ENCODE measurements at places on chromosomes 13 and 19. TPM values are rescaled to one million over a fixed set of nuclear protein-coding genes. Genes with fewer than 3 reads are reported as not detected.

The BEST2 gene
- total RNA-seq: not detected

The STOML3 gene
- total RNA-seq: not detected

The KLF5 gene
- 5.9 TPM for total RNA-seq

The ZNF587 gene
- total RNA-seq: 12.7 TPM

The CCDC124 gene
- 101 TPM for total RNA-seq

The THSD1 gene
- total RNA-seq: 8.6 TPM

The YJEFN3 gene
- total RNA-seq: 0.51 TPM

The DOCK6 gene
- 52.5 TPM for total RNA-seq

The KIR2DL3 gene
- not detected for total RNA-seq

The ZNF91 gene
- total RNA-seq: 21.8 TPM

The SEMA6B gene
- 0.49 TPM for total RNA-seq

The MISP gene
- 7.0 TPM for total RNA-seq

The CYP4F12 gene
- total RNA-seq: not detected

The RDH8 gene
- not detected for total RNA-seq

The ARHGAP33 gene
- total RNA-seq: 8.4 TPM

The ZNF235 gene
- 0.33 TPM for total RNA-seq

The DBP gene
- 17.7 TPM for total RNA-seq

The ZNF808 gene
- 6.0 TPM for total RNA-seq

The KATNAL1 gene
- total RNA-seq: 19.9 TPM

The CKM gene
- total RNA-seq: not detected

The PABPC3 gene
- total RNA-seq: 0.33 TPM

The CYP2S1 gene
- 4.1 TPM for total RNA-seq

The PTH2 gene
- not detected for total RNA-seq

The ZNF878 gene
- total RNA-seq: 0.16 TPM

The ZNF541 gene
- total RNA-seq: 0.13 TPM

The NLRP9 gene
- not detected for total RNA-seq

The SULT2A1 gene
- total RNA-seq: not detected

The CFD gene
- 7.0 TPM for total RNA-seq

The SHISA7 gene
- not detected for total RNA-seq
